SK-N-MC (cell line): ENCODE measurements at places on chromosomes 4 and X.
A peak's percentile ranks its signal among the peaks of the same experiment; 100 is the strongest.

GRCh38 chr4:102345795-102346100 is 466 bp upstream of the SLC39A8 start:
- DNase-seq, result no peak

DNA sequence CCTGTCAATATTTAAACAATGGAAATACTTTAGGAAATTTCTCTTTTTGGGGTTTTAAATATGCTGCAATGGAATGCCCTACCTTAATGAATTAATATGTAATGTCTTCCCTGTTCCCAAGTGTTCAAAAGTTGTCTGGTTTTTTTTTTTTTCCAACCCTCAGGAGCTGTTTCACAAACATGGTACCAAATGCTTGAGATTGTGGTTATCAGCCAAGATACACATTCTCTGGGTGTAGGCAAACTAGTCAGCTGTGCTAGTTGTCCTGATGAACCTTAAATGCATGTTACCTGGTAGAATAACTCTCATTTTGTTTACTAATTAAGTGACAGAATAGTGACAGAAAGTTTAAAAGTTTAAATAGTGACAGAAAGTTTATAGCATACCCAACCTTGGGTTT is 50.7 kb downstream of the FHL1 start:
- DNase-seq, result no peak

- DNase-seq, result no peak
Measured at GRCh38 chr4:151573945-151574344, 165.0 kb downstream of the FHIP1A start.

GRCh38 chr4:82579932-82580331 is 18.1 kb upstream of the TMEM150C start:
- DNase-seq, result no peak

DNA sequence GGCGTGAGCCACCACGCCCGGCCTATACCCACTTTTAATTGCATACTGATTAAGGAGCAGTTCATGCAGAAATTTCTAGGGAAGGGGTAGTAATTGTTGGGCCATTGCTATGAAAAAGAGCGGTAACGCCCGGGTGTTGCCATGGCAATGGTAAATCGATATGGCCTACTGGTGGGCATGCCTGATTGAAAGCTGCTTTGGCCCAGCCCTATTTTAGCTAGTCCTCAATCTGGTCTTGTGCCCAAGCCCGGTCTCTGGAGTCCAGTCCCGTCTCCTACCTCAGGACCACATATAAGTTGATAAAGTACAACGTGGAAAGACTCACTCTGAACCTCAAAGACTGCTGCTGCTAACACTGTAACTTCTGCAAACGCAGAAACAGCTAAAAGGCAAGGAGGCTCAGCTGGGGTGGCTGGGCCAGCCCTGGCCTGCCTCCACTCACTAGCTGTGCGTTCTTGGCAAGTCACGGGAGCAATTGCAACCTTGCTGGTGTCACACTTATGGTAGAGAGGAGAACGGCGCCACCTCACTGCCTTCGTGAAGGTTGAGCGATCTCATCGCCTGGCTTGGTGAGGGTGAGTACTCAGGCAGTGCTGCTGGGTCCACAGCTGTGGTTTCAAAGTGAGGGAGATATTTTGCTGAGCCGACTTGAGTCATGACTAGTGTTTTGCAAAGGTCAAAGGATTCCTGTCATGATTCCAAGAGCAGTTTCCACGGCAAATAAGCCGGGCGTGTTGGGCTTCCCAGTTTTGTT is 57.0 kb upstream of the GRPEL1 start:
- DNase-seq, result no peak

- no peak for DNase-seq
Measured at GRCh38 chrX:14694611-14695010, 165.3 kb downstream of the GLRA2 start.

GRCh38 chr4:76447393-76447851 is 12.4 kb downstream of the SHROOM3 start:
- DNase-seq, result no peak

GRCh38 chrX:68599256-68600152 is 48.0 kb upstream of the STARD8 start:
- DNase-seq, result no peak

DNA sequence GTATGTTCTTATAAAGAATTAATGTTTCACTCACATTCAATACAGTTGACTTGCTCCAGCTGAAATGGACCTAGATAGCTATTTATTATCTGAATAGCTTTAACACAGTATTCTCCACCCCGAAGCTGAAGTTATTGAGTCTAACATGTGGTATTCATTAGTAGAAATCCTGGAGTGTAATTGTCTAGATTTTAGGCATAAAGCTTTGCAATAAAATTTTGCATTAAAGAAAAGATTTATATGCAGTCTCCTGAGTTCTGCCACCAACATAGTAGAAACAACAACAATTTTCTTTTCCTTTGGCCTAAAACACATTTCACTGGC is 90.2 kb upstream of the DCLK2 start:
- peak; percentile 93 for DNase-seq

DNA sequence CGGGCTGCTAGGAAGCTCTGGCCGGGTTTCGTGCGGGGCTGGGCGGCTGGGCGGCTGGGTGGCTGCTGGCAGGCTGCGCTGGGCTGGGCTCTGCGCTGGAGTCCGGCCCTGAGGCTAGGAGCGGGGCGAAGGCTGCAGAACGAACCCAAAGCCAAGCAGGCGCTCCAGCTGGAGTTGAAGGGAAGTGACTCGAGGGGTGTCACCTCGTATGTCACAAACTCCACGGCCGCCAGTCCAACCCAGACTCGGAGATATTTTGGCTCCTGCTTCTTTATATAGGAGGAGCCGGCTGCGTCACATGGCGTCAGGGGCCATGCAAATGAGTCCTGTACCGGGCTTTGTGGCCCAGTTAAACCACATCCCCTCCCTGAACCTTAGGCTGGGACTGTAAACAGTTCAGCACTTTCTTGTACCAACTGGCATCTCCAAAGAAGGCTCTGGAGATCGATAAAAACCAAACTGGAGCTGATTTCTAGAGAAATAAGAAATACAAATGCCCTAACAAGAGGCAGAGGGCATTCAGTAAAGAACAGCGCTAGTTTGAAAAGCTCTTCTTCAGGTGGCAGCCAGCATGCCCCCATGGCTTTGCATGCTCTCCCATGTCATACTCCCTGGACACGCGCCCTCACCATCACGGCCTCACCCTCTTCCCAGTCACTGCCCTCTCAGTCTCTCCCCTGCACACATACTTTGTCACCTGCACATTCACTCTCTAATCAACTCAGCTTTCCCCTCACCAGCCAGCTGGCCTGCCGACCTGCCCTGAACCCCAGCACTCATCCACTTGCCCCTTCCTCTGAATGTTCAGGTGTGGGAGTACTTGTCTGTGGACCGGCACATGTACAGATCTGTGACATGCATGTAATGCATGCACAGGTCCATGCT is 58.5 kb downstream of the TSC22D3 start:
- no peak for DNase-seq

- DNase-seq, result no peak
Measured at GRCh38 chr4:186999686-187000085, 276.0 kb upstream of the FAT1 start.

- no peak for DNase-seq
Measured at GRCh38 chr4:41360921-41361793, 104.4 kb downstream of the UCHL1 start.

DNA sequence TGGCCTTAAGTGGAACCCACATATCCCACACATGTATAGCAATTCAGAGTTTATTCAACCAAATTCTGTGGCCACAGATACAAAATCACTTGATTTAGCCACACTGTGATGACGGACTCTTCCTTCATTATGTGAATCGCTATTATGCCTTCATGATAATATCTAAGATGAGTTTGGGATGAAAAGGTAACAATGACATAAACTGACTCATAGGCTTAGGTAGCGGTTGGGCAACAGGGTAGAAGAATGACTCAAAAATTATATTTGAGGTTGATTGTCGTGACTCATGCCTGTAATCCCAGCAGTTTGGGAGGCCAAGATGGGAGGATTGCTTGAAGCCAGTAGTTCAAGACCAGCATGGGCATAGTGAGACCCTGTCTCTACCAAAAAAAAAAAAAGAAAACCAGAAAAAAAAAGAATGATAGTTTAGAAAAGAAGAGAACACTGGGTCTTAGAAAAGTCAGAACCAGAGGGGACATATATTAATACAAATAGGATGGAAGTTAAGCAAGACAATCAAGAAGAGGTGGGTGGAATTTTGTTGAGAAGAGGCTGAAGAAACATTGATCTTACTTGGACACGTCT is 70.4 kb upstream of the USP9X start:
- no peak for DNase-seq

GRCh38 chr4:85498068-85498733 is 23.3 kb downstream of the ARHGAP24 start:
- no peak for DNase-seq

GRCh38 chr4:35506161-35506560 is 738.2 kb downstream of the ARAP2 start:
- DNase-seq, result no peak

- no peak for DNase-seq
Measured at GRCh38 chr4:681736-682451, 7.1 kb downstream of the SLC49A3 start.

GRCh38 chrX:77450996-77451395 is 3.8 kb downstream of the FGF16 start:
- DNase-seq, result no peak

GRCh38 chrX:53056292-53056691 is 7.7 kb downstream of the GPR173 start:
- no peak for DNase-seq

DNA sequence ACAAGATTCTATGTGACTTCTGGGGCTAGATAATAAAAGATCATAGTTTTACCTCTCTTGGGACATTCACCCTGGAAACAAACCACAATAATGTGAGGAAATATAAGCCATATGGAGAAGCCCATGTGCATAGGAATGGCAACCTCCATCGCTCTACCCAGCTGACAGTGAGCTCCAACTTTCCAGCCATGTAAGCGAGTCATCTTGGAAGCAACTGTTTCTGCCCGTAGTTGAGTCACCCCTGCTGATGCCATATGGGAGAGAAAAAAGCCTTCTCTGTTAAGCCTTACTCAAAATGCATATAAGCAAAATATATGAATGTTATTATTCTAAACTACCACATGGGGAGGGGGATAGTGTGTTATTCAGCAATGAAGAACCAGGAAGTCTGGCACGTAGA is 31.4 kb upstream of the RELL1 start:
- DNase-seq, result no peak

DNA sequence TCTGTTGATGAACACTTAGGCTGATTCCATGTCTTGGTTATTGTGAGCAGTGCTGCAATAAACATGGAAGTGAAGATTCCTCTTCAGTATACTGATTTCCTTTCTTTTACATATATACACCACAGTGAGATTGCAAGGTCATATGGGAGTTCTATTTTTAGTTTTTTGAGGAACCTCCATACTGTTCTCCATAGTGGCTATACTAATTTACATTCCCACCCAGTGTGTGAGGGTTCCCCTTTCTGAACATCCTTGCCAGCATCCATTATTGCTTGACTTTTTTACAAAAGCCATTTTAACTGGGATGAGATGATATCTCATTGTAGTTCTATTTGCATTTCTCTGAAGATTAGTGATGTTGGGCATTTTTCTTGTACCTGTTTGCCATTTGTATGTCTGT is 80.5 kb upstream of the GALNT7 start:
- no peak for DNase-seq

DNA sequence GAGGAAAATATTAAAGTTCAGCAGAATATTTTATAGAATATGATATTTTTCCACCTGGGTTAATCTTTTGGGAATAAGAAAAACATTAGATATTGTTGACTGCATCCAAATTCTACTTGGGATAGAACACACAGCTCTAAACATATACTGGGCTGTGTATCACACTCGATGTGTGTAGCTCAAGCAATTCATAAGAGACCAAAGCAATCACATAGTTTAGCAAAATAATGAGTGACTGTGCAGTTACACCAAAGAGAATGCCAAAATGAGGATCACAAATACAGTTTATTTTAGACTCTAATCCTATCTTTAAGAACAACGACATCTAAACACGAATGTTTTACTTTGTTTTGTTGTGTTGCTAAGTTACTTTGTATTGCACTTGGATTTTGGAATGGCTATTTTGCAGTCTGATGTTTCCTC is 101.2 kb downstream of the CBR4 start:
- no peak for DNase-seq

DNA sequence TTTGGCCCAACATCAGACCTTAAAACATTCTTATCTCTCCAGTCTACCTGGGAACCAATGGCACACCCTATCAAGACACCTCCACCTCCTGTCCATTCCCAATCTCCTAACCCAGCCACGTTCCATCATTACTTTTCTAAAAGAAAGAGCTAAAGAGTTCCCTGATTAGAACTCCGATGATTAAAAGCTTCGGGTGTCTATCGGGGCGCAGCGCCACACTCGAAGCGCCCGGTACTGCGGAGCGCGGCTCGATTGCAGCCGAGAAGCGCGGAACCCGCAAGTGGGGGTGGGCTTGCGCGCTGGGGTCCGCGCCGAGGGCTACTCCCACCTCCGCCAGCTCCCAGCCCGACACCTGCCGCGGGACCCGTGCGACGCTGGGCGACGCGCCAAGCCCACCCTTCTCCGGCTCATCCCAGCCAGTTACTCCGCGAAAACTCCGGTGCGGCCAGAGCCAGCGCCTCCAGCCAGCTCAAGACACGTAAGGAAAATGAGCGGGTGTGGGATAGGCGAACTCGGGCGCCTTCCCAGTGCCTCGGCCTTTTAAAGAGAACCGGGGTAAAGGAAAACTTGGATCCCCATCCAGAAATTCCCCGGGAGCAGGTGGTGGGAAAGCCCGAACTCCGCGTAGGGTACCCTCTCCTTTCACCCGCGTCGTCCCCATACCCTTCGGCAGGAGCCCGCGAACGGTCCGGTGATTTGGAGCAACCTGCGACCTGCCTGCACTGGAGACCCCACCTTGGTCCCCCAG is 593 bp downstream of the NPY1R start:
- no peak for DNase-seq

DNA sequence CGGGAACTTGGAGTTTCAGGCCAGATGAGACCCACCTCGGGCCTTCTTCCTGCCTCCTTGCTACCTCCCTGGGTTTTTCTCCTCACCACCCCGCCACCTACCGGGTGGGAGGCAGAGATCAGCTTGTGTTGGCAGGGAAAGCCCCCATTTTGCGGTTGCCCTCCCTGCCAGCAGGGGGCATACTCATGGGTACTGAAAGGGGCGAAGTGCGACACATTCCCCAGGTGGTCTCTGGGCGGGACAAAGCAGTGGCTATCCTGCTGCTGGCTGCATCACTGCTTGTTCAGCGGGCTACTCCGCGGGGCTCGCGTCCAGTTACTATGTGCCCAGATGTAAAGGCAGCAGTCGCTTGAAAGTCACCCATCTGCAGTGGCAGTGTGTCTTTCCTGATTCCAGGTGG is 330.3 kb downstream of the PDHA2 start:
- DNase-seq, result no peak

DNA sequence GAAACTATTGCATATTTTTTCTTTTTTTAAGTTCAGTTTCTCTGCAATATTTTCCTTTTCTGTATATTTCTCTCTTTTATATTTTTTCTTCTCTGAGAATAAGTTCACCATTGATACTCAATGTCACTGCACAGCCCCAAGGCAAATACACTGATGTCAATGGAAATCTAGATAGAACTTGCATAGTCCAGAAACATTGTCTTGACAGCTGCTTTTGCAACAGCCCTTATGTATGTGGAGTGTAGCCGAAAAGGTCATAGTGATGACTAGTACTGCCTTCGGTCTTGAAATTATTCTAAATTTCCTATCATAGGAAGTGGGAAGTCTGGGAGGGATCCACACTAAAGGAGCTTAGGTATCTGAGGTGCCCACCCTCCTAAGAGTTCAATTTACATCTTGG is 150.0 kb downstream of the SPOCK3 start:
- DNase-seq, result no peak
